Kidney tubule cell (primary cell): ENCODE measurements at places on chromosomes 16 and 17.

DNA sequence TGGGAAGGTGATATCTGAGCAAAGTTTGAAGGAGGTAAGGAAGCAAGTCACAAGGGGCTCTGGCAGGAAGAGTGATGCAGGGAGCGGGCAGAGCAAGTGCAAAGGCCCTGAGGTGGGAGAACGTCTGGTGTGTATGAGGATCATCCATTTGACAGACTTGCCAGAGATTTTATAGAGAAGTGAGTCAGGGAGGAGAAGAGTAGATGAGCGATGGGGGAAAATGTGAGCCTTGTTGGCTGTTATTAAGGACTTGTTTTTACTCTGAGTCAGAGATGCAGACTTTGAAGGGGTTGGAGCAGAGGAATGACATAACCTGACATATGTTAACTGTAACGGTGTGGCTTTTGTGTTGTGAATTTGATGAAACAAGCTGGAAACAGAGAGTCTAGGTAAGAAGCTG is 3.5 kb upstream of the CLEC10A start:
- peak; percentile 9 for DNase-seq

DNA sequence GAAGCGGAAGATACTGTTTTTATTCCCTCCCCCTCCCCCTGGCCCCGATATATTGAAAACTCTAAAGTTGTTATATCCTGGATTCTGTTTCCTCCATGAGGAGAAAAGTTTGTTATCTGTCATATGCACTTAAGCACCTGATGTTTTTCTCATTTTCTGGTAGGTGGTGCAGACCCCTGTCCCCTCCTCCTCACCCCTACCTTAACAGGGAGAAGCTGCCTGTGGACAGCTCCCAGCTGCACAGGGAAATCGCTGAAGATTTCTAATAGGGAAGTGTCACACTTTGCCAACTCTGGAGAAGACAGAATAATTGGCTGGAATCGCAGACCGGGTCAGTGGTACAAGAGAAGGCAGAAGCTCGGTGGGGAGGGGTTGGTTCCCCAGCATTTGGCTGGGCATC is 45.3 kb upstream of the TOB1 start:
- no peak for DNase-seq

DNA sequence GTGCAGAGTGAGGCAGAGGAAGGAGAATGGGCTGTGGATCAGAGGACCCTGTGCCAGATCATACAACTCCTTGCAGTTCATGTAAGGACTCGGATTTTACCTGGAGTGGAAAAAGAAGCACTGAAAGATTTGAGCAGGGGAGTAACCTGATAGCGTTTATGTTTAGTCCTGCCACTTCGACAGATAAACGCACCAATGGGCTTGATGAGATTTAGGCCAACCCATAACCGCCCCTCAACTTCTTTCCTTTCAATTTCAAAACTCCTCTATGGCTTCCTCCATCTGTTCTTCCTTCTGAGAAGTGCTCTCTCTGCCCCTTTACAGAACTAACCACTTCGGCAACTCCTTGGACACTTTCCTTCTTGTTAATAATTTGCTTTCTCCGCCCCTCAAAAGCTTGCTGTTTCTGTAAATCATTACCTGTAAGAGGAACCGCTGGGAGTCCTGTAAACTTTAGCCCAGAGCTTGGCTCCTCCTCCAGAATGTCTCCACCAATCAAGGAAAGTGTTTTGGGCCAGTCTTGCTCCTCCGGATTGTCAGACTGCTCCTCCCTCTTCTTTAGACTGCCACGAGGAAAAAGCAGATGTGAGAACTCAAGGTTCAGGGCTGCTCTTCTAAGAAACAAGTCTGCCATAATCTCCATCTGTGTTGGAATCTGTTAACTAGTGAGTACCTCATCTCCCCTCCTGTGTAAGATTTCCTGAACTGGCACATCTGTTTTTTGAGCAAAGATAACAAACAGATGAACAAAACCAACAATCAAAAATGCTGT is at the start of gene ACSM3:
Gene ACSM3 (plus strand): TSS at position 554 of the 772 bp plus-strand sequence. CDS start 6,021 bp downstream, outside the sequence.
- DNase-seq = peak; percentile 98

GRCh38 chr17:73269791-73270190 is 8.1 kb upstream of the CPSF4L start:
- DNase-seq = no peak

- DNase-seq = no peak
Observed at GRCh38 chr16:30371248-30371816, 1.0 kb upstream of the TBC1D10B start.

GRCh38 chr16:2686912-2687507 is 4.7 kb downstream of the KCTD5 start:
- no peak for DNase-seq

GRCh38 chr16:56264609-56264972 is 73.3 kb downstream of the GNAO1 start:
- no peak for DNase-seq

DNA sequence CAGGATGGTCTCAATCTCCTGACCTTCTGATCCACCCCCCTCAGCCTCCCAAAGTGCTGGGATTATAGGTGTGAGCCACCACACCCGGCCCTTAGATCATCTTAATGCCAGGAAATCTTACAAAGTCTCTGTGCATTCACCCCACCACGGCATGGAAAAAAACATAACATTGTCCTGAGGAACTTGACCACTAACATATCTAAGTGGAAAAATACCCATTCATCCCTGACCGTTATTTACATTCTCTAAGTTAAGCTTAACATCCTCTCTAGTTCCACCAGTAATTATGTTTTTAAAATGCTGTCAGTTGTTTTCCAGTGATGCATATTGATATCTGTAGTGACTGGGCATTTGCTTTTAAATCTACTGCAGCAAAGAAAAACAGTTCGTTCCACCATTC is 3.4 kb upstream of the HID1 start:
- no peak for DNase-seq

GRCh38 chr16:30628628-30629540 is 18.7 kb upstream of the ZNF689 start:
- DNase-seq = peak; percentile 76

- DNase-seq = no peak
Observed at GRCh38 chr17:76543826-76544545, 4.1 kb downstream of the PRCD start.

DNA sequence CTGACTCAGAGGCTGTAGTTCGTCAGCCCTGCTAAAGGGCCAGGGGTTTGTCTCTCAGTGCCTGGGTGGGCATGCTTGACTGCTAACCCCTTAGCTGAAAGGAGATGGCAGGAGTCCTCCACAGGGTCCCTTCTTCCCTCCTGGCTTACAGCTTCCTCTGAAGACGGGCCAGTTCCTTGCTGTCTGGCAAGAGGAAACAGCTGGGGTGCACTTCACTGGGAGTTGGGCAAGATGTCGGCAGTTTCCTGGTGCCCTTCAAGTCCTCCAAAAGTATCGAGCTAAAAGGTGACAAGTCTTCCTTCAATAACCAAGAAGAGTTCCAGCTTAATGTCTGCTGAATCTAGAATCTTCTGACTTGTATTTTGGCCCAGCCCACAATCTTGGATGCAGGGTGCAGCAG is 23.4 kb downstream of the NUP85 start:
- DNase-seq = no peak

DNA sequence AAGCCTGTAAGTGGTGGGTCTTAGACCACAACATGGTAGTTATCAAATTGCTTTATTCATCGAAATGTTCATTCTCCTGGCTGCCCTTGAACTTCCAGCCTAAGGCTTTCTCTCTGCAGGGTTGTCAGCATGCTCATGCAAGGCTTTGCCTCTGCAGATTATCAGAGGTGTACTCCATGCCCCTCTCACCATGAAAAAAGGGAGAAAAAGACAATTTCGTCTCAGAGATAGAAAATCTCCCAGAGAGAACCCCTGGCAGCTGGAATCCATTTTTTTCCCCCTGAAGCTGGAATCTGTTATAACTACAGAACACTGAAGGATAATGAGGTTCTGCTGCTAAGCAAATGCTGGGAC is 33.9 kb upstream of the METTL9 start:
- no peak for DNase-seq

GRCh38 chr16:50154420-50154950 is 1.4 kb downstream of the TENT4B start:
- DNase-seq = peak; percentile 23

- DNase-seq = no peak
Observed at GRCh38 chr17:34070712-34071111, 184.4 kb upstream of the CCL2 start.

GRCh38 chr17:80984749-80985148 is 6.9 kb upstream of the CHMP6 start:
- DNase-seq = peak; percentile 55

- no peak for DNase-seq
Observed at GRCh38 chr16:6695666-6696065, 637.0 kb upstream of the RBFOX1 start.

GRCh38 chr17:69594641-69595040 is 180.1 kb downstream of the MAP2K6 start:
- no peak for DNase-seq
